CD8-positive, alpha-beta memory T cell (primary cell): ENCODE measurements at places on chromosomes 6 and 20. TPM values are rescaled to one million over a fixed set of nuclear protein-coding genes. Genes with fewer than 3 reads are reported as not detected.

The EYA4 gene
- total RNA-seq, result not detected

- DNase-seq, result no peak
Measured at GRCh38 chr6:107118976-107119375, 3.7 kb upstream of the BEND3 start.

The R3HDML gene
- not detected for total RNA-seq

DNA sequence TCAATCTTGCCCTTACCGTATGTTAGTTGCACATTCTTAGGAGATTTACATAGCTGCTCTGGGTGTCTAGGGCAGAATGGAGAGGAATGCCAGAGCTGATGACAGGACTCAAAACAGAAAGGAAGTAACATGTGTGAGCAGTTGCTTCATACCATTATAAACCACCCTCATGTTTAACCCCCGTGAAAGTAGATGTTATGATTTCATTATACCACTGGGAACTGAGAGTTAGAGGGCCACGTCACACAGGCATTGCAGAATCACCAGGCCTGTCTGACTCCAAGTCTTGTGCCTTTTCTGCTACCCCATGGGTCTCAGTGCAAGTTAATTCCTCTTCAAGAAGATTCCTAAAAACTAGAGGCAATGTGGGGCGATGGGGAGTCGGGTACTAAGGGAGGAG lies 23.5 kb upstream of the SIM1 start:
- no peak for DNase-seq

DNA sequence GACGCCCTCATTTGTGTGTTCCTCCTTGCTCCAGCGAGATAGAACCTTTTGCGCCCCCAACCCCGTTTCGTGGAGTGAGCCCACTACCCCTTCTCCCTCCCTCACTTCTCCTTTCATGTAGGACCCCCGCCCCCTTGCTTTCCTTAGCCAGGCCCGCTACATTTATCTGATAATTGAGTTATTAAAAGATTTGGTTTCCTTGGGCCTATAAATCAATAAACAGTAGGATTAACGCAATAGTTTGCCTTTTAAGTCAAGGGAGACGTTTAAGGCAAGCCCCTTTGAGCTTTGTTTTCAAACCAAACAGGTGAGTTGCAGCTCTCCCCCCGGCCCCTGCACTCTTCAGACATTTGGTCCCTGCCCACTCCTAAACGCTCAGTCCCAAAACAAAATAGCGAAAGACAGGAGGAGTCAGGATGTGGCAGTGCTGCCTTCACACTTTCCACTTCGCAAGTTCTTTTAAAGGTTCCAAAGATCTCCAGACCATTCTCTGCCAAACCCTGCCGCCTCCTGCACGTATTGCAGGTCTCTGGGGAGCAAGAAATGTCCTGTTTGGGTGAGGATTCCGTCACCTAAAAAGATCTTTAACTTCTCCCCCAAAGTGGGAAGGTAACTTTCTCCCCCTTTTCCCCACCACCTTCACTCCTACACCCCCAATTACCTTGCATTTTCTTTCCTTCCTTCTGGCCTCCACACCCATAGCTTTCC lies 27.6 kb downstream of the TFAP2B start:
- no peak for DNase-seq

DNA sequence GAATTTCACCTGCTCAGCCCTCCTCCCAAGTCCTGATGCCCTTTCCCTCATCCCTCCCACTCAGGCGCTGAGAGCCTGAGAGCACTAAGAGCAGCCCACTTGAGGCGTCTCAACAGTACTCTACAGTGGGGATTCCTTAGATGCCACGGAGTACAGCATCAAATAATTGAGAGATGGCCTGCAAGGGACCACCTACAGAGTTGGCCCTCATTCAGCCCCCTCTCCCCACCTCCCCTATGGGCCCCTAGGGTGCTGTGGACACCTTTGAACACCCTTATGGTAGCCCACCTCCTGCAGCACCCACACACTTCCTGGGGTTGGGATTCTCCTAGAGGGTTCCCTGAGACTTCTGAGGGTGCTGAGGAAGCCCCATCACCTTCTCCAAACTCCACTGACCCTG lies 37.1 kb upstream of the SIRPG start:
- DNase-seq, result no peak

DNA sequence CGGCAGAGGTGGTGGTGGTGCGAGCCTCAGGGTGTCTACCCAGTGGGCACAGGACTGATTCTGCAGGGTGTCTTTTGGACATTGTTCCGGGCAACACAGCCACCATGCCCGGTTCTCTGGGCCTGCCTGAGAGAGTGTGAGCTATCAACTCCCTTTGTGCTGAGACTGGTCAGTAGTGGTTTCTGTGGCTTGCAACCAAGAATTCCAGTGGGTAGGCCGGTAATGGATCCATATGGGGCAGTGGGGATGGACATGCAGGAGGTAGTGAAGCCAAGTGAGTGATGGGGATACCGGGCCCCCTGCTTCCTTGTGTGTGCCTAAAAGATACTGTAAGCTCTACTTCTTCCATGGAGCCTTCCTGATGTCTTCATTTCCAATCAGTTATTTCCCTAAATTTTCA lies 71.0 kb downstream of the CDC5L start:
- DNase-seq, result no peak

DNA sequence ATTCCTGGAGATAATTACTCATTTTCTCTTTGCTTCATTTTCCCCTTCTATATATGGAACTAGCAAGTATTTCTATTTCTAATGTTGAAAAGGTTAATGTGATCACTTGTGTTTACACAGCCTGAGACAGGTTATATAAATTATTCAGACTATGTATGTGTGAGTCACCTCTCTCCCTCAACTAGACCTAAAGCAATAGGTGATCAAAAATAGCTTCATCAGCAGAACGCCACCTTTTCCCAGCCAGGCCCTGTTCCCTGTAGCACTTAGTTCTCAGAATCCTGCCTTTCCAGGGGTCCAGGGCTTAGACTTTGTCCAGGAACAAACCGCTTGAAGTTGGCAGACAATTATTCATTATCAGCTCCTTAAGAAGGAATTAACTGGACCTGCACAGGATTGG lies 125.3 kb upstream of the EXOC2 start:
- no peak for DNase-seq

- no peak for DNase-seq
Measured at GRCh38 chr6:134472661-134473060, 154.7 kb upstream of the SGK1 start.

DNA sequence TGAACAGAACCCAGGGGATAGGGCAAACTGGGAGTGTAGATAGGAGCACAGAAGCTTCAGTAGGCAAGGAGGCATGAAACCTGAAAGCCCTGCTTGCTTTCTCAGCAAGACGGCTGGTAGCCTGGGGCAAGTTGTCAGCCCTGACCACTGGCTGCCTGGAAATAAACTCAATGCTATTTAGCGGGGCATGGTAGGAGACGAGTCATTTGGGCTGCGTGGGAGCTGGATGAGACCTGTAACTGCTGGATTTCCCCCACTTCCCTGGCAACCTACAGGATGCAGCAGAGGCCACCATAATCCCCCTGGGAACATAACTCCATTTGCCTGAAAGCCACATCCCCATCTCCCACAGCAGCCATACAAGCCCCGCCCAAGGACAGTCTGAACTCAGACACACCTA lies 332.6 kb upstream of the TBX18 start:
- DNase-seq, result no peak

DNA sequence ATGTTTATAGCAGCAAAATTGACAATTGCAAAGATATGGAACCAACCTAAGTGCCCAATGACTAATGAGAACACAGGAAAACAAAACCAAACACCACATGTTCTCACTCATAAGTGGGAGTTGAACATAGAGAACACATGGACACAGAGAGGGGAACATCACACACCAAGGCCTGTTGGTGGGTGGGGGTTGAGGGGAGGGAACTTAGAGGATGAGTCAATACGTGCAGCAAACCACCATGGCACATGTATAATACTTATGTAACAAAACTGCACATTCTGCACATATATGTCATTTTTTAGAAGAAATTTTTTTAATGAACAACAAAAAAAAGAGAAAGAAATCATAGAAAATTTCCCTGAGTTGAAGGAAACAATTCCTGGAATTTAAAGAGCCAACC lies 3.9 kb downstream of the EPM2A start:
- no peak for DNase-seq

- no peak for DNase-seq
Measured at GRCh38 chr6:127077886-127078285, 40.6 kb upstream of the RSPO3 start.

DNA sequence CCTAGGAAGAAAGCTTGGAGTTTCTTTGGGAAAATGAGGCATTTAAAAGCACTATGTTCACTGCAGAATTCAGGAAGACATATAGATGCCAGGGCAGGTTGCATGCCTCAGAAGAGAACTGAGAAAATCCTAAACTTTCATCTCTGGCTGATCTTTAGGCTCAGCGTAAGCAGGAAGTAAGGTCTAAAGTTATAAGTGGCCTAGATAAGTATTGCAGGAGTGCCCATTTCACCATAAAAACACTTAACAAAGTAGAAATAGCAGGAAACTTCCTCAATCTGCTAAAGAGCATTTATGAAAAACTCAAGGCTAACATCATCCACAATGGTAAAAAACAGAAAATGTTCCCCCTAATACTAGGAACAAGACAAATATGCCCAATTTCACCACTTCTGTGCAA lies 320.3 kb downstream of the BMP2 start:
- DNase-seq, result no peak

The EYS gene
- total RNA-seq, result not detected

- DNase-seq, result no peak
Measured at GRCh38 chr6:106538145-106538544, 91.2 kb downstream of the RTN4IP1 start.

The NKX2-2 gene
- not detected for total RNA-seq

The PTK6 gene
- total RNA-seq, result 0.31 TPM

- peak; percentile 38 for DNase-seq
Measured at GRCh38 chr6:149864578-149865535, 698 bp upstream of the LRP11 start.

The SLC35D3 gene
- total RNA-seq, result not detected

GRCh38 chr20:38894091-38894847 lies 31.9 kb upstream of the FAM83D start:
- DNase-seq, result no peak

The SOX18 gene
- total RNA-seq, result not detected
